ENCODE measurements at places on chromosomes 12 and 14. TPM values are rescaled to one million over a fixed set of nuclear protein-coding genes. Genes with fewer than 3 reads are reported as not detected.

Gene KRT83
- total RNA-seq: not detected

Gene NDRG2
- 4.2 TPM for total RNA-seq

Gene PPFIBP1
- total RNA-seq: 22.5 TPM

DNA sequence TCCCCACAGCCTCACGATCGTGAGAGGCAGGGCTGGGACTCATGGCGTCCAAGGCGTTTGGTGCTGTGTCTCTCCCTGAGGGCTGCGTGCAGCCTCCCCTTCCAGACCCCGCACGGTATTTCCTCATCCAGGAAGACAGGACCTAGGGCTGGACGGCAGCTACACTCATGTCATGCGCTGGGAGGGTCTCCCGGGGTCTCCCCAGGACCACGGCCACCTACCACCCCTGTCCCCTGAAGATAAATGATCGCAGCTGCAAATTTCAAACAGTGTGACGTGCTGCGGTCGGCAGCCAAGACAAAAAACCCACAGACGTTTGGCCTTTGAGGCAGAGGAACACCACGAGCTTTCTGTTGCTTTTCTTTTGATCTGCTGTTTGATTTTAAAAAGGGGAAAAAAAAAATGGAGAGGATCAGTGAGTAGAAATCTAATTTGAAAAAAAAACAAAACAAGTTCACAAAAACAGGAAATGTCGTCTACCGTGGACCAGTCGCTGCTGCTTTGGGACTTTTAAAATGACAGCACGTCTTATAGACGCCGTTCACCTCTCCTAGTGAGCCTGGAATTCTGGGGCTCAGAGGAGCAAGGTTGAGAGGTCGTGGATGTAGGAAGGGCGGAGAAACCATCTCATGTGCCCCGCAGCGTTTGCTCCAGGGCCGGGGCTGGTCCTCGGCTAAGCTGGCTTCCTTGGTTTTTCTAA lies 237.6 kb downstream of the SLC41A2 start:
- no peaks in the 10 kb centered on the region for H3K36me3 ChIP-seq
- H3K27ac ChIP-seq: peak overlapping the region; percentile 81
- H3K27me3 ChIP-seq: no peaks in the 10 kb centered on the region
- peak; percentile 70 for DNase-seq

- H3K4me1 ChIP-seq: peaks cover 5% of the 10 kb centered on the region
- no peak for DNase-seq
These were observed 22.3 kb downstream of the PLEKHG3 start for GRCh38 chr14:64726585-64726890.

DNA sequence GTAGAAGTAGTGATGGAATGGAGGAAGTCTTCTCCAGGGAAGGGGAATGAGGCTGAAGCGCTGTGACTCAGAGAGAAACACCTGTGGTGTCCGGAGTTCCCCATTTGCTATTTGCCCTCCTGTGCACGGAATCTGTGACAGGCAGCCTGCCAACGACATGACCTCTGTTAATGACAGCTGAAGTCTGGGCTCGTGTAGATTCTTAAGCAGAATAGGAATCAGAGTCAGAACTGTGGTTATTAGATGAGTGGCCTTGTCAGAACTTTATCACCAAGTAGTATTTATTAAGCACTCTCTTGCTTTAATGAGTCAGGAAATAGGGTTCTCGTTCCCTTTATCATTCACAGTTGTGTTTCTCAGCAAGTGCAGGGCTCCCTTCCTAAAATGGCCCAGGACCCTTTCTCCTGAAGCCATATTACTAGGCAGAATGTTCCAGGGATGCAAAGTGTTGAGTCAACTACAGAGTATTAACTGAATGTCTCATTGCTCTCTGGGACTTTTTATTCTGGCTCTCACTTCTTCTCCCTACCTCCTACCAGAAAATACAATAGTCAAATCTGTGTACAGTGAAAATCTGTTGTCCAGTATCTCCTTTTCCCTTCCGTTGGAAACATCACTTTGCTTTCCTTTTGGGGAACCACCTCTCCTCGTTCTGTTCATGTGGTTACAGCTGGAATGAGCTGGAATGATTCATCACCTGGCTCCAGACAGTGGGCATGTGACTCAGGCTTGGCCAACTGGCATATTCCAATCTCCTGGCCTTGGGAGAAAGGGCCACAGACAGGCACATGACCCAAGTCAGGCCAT lies 77.8 kb upstream of the MAX start:
- peak overlapping the region; percentile 1 for H3K4me3 ChIP-seq
- peaks cover 21% of the 10 kb centered on the region for H3K4me1 ChIP-seq
- peak overlapping the region; percentile 79 for H3K27ac ChIP-seq

DNA sequence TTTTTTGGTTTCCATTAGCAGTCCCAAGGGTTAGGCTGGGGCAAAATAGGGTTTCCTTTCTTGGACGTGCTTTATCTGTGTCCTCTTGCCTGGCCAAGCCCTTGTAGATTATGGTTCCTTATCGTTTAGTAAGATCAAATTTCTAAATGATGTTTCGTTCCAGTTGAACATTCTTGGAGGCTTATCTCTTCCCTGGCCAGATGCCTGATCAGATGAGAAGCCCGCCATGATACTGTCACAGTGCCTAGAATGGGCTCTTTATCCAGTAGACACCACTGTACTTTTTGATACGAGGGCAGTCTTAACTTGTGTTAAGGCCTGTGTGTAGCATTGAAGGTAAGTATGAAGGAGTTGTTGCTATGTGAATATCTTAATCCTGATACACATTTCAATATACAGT lies 76.1 kb upstream of the TMEM263 start:
- H3K4me3 ChIP-seq: no peak overlapping the region
- H3K27ac ChIP-seq: no peak overlapping the region
- no peaks in the 10 kb centered on the region for H3K27me3 ChIP-seq

Measured in activated naive CD8-positive, alpha-beta T cell treated with anti-CD3 and anti-CD28 coated beads for 36 hours (primary cell).